Putamen (tissue), 1 donor: ENCODE measurements at places on chromosomes 5 and 9.

DNA sequence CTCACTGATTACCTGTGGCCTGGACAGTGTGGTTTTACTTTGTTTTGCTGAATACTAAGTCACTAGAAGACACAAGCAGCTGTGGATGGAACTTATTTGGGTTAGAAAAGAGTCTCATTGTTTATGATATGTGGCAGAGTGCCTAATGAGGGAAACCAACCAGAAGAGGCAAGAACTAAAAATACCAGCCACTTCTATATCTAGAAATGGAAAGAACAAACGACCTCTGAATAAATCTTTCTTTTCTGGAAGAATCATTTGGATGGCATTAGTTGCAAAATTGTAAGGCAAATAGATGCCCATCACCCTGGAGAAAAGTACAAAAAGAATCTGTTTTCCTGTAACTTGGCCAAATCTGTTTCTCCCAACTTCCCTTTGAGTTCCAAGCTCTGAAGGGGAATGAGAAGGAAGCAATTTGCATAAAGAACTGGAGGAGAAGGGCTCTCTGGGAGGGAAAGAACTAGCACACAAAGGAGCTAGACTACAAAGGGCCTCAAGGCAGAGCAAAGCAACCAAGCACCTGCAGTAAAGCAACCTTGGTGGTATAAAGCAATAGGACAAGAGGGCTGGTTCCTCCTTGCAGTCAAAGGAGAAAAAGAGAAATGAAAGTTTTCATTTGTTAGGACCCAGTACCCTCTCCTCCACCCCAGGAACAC is 455.4 kb downstream of the CAAP1 start:
- peak; percentile 52 for DNase-seq

DNA sequence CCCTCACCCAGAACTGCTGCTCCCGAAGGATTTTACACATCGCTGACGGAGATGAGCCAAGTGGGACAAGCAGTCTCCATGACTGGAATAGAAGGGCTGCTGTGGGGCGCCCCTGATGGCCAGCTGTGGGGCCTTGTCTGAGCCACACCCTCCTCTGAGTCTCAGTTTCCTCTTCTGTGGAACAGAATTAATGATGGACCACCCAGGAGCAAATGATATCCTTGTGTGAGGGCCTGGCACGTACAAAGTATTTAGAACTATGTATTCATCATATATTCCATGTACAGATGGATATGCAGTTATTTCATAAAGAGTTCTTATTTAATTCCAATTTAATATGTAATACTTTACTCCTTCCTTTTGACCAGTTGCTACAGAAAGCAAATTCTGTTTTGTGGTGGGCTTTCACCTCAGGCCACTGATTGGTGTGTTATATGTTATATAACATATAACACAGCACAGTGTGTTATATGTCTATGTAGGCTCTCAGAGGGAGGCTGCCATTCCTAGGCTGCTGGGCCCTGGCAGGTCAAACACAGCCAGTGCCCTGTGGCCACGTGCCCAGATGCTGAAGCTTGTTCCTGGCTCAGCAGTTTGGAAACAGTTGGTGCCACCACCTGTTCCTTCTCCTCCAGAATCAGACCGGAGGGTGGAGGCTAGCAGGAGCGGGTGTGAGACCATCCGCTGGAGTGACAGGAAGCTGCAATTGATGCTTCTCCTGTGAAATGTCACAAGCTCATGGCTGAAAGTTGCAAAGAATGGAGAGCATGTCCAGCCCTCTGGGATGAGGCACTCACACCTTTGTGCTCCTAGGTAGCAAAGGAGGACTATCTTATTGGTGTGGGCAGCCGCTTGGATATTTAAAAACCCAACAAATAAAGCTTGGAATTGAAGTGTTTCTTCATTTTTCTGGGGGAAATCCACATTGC is 4.4 kb upstream of the FGD3 start:
- no peak for DNase-seq

DNA sequence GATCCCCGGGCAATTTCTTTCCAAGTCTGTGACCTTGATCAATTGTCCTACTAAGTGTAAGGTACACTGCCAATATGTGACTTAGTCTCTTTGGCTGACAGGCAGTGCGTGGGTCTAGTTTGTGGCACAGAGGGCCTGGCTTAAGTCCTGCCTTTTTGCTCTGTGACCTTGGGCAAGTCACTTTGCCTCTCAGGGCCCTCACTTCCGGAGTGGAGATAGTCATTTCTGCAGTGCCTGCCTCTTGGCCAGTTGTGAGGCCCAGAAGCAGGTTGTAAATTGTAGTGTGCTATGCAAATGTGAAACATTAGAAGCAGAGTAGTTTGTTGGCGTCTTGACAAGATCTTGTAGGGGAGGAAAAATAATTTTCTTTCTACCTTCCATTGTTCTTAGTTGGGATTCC is 39.0 kb downstream of the KIF4B start:
- no peak for DNase-seq

DNA sequence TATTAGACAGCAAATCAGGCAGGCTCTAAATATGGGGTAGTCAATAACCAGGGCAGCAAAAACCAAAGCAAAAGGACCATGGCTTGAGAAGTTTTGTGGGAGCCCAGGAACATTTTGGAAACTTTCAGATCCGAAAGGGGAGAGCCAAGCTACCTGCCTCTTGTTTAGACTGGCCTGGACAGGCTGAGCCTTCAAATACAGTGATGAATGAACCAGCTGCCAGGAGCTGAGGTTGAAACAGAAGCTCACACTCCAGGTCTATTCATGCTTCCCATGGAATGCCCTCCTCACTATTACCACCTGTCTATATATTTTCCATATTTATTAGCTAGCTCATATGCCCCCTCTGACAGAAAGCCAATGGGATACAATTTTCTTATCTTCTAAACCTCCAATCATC is 150.8 kb upstream of the SLC44A1 start:
- no peak for DNase-seq

DNA sequence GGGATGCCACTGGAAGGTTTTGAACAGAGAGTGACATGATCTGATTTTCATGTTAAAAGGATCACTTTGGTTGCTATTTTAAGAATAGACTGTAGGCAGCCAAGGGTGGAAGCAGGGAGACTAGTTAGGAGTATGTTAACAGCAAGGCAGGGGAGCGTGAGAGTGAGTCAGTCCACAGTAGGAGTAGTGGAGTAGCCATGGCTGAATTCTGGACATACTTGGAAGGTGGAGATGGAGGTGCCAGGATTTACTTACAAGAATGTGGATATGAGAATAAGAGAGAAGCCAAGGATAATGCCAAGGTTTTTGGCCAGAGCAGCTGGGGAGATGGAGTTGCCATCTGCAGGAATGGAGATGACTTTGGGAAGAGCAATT is 118.8 kb downstream of the GALNT10 start:
- DNase-seq, result no peak

- no peak for DNase-seq
Observed at GRCh38 chr5:141915881-141916336, 7.8 kb upstream of the DELE1 start.

- no peak for DNase-seq
Observed at GRCh38 chr5:106634375-106634774, 1036.4 kb downstream of the EFNA5 start.

- no peak for DNase-seq
Observed at GRCh38 chr5:107680099-107680498, 9.4 kb upstream of the EFNA5 start.

DNA sequence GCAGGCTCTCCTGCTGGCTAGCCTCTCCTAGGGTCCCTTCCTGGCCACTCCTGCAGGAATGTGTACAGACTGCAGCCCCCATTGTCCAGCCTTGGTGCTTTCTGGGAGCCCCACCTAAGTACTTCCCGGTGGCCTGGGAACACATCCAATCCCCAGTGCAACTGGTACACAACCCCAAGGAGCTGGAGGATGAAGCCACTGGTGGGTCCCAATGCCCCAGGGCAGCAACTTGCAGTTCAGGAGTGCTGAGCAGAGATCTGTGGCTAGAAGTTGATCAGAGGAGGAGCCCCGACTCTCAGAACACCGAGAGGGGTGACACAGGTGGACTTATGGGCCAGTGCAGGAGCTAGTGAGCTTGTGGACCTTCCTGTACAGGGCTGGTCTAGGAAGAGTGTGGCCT is 1093.7 kb upstream of the ACO1 start:
- no peak for DNase-seq

- no peak for DNase-seq
Observed at GRCh38 chr9:131420980-131421624, 27.2 kb downstream of the PRRC2B start.

GRCh38 chr5:139619861-139620260 is 28.3 kb upstream of the CXXC5 start:
- DNase-seq, result no peak

GRCh38 chr9:75235632-75236031 is 147.3 kb downstream of the OSTF1 start:
- no peak for DNase-seq

GRCh38 chr9:27633764-27634163 is 60.5 kb upstream of the C9orf72 start:
- DNase-seq, result no peak

DNA sequence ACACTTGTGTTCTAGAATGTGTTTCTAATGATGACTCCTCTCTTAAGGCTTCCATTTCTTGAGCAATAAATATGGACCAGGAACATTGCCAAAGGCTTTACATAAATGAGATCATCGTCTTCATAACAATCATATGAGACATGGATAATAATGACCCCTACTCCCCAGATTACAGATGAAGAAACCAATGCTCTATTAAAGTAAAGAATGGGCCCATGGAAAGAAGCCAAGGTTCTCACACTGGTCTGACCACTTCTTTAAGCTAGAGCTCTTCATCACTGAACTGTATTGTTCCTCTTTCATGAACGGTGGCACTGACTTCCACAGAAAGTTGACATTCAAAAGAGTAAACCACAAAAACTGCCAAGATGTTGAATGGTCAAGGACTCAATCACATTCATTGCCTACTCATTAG is 65.3 kb downstream of the MARCHF3 start:
- DNase-seq, result no peak

GRCh38 chr5:67221487-67222242 is 25.1 kb upstream of the CD180 start:
- no peak for DNase-seq

GRCh38 chr5:106374956-106375355 is 1295.8 kb downstream of the EFNA5 start:
- no peak for DNase-seq

DNA sequence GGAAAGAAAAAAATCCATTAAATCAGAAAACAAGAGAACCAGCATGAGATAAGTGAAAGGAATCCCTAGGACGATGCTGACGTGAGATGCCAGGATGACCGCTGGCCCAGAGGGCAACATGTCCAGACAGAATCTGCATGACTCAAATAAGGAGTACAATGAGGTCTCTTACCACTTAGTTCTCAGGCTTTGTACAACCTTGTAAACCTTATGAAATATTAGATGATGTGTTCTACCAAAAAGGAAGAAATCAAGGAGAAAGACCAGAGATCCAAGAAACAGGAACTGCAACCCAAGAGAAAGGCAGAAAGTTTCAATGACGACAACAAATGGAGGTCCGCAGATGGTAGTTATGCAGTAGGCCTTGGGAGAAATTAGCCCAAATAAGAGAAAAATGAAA is 2.8 kb upstream of the GPR150 start:
- DNase-seq, result no peak

DNA sequence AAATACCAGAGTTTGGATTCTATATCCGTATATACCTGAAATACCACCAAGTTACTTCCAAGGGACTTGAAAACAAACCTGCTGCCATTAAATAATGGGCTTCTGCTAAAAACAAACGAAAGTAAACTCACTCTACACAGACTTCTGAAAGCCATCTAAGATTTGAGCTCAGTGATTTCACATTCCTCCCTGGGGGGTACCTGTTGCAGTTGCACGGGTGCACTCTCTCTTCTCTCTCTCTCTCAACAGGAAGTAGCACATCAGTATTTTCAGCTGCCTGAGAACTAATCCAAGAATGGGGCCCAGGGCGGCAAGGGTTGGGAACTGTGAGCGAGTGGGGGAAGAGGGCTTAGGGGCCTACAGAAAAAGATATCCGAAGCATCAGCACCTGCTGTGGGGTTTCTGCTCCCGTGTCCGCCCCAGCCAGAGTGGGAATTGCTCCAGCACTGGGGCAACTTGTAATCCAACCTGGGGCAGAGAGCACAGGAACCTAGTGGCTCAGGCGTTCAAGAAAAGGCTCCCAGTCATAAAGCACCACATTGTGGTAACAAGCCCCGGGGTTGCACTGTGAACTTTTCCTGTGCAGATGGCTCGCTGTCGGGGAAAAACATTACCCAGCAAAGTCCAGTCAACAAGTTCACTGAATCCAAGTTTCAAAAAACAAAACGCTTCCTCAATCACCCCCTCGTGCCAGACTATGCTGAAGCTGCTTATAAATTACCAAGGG is 99.8 kb downstream of the EFNA5 start:
- DNase-seq, result no peak

- DNase-seq, result no peak
Observed at GRCh38 chr5:1876660-1877064, 6.1 kb downstream of the IRX4 start.

DNA sequence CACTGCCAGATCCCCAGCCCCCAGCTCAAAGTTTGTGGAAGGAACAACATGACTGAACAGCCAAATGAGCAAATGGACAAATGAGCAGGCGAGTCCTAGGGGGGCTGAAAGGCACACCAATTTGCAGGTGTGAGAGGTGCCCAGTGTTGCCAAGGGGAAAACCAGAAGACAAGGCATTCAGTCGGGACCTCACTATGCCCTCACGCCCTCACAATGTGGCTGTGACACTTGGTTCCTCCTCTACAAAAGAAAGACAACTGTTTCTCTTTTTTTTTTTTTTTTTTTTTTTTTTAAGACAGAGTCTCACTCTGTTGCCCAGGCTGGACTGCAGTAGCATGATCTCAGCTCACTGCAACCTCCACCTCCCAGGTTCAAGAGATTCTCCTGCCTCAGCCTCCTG is 28.0 kb downstream of the TNIP1 start:
- DNase-seq, result no peak

- DNase-seq, result no peak
Observed at GRCh38 chr5:147442224-147442623, 67.6 kb downstream of the DPYSL3 start.

DNA sequence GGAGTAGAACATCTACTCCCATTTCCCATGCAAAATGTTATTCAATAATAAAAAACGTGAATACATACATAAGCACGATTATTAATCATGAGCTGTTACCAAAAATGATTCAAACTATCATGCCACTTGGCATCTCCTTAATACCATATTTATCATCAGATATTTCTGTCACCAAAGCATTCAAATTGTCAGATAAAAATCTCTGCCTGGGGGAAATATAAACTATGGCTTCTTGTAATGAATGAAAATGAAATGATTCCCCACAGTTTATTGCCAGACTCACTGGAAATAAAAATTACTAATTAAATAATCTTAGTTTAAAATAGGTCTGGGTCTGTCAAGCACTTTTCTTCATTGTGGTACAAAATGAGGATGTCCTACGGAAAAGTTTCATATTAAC is 265.4 kb downstream of the EDIL3 start:
- no peak for DNase-seq

GRCh38 chr5:126358525-126358924 is 64.7 kb upstream of the GRAMD2B start:
- DNase-seq, result no peak

- no peak for DNase-seq
Observed at GRCh38 chr9:135103001-135103446, 15.6 kb downstream of the OLFM1 start.

GRCh38 chr9:121881920-121882500 is 211.1 kb downstream of the TTLL11 start:
- DNase-seq, result no peak

- DNase-seq, result no peak
Observed at GRCh38 chr5:79481574-79481973, 32.4 kb downstream of the HOMER1 start.
